Stimulated activated CD8-positive, alpha-beta memory T cell treated with anti-CD3 and anti-CD28 coated beads, Interleukin-4, amount 100 ng/mL, for 1 hour (primary cell): ENCODE measurements at places on chromosomes 4 and X.

DNA sequence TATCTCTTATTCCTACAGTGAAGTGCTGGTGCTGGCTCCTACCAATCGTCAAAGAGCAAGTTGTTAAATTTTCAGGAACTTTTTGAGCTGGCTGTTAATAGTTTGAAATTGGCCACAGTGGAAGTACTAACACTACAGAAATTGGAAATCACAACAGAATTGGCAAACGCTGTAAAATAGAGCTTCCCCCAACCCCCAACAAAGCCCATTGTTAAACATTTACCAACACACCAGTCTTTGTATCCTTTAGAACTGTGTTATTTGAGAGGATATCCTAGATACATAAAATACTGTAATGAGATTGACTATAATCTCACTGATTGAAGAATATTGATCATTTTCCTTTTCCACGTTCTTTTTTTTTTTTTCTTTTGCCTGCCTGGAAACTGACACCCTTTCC is 37.4 kb downstream of the FAM241A start:
- no peak for DNase-seq

DNA sequence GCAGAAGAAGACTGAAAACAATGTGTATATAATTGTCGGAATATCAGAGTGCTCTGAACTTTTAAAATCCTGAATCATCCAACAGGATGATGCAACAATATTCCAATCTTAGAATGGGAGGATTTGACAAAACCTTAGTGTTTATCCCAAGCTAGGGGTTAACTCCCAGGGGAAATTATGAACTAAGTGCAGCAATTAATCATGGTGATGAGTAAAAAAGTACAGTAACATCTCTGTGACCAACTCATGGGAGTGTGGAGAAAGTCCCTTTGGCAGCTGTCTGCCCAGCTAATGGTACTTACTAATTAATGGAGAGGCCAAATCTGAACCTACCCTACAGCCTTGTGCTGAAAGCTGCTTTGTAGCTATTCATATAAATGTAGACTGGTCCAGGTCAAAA is 257.6 kb upstream of the DDX53 start:
- no peak for DNase-seq

DNA sequence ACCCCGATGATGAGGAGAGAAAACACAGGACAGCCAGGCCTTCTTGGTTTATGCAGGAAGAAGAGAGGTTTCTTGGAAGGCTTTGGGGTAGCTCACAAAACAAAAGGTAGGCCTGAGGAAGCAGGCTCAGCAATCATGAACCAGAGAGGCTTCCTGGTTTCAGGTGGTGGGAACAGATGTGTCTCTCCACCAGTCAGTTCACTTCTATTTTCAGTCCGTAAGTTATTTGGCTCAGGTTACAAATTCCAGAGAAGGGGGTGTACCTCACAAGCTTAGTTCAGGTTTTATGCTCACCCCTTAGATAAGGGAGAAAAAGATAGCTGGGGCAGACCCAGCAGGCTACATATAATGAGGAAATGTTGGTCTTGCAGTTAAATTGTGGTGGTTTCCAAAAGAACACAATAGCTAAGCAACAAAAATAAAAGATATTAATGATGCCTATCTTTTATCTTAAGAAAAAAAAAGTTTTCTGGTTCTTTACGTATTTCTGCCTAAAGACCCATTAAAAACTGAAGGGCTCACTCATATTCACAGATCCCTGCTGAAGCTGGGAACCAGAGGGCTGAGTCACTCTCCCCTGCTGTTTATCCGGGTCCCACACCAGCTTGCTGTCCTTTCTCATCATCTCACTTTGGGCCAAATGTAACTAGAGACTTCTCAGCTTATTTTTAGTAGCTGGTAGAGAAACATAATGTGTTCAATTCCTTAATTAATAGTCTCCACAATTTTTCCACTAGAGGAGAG is 177.0 kb downstream of the CAMK2D start:
- DNase-seq, result no peak

DNA sequence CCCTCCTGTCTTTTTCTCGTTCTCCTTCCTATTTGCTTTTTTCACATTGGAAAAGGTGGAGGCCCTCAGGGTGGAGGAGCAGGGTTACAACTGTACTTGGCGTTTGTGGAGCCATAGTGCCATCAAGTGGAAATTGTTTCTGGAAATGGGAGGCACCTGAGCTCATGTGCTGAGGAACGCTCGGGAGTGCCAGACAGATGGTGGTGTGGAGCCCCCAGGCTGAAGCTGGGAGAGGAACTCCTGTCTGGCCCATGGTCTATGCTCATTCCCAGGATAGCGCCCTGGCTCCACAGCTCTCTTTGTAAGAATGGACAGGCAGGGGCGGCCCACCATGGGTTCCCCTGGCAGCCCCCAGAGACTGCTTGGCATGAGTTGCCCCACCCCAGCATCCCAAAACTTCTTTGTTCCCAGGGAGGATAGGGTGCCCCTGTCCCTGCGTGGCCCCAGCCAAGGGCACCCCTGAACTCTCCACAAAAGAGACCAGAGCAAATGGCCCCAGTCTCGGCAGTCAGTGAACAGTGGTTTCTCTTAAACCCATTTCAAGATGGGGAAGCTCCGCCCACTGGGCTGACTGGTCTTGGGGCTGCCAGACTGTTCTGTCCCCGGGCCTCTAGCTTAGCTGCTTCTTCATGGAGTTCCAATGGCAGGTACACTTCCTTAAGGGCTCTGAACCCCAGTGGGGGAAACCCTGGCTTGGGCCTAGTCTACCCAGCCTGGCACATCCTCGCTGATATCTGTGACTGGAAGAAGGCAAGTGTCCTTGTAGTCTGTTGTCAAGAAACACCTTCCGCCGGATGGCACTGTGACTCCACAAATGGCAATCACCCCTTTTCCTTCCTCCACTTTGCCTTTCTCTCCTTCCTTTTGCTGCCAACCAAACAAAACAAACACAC is 70.1 kb downstream of the NBDY start:
- no peak for DNase-seq

DNA sequence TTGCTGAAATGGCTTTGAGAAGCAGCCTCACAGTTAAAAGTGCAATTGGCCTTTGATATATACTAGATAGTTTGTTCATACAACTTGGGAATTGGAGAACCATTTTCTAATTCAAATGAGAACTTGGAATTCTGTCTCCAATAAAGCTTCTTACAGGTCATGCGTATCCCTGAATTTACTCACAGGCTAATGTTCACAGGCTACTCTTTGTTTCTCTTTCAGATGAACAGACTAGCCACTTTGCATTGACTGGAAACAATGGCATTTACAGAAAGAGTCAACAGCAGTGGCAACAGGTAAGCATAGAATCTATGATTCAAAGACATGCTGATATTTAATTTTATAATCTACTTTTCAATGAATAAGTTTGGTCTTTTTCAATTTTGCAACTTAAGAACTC is 13.5 kb downstream of the AFF1 start:
- no peak for DNase-seq

- no peak for DNase-seq
Observed at GRCh38 chr4:8741513-8742226, 130.0 kb downstream of the HMX1 start.

DNA sequence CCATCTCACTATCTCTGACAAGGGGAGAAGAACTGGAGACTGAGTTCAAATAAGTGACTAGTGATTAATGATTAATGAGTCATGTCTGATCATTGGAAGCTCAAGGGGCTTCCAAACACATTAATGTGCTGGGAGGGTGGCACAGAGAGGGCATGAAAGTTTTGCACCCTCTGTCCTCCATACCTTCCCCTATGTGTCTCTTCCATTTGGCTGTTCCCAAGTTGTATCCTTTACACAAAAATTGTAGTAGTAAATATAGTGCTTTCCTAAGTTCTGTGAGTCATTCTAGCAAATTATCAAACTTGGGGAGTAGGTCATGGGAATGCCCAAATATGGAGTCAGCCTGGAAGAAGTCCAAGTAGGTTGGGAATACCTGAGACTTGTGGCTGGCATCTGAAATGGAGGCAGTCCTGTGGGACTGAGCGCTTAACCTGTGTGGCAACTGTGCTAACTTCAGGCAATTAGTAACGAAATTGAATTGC is 4.1 kb upstream of the FAM200B start:
- DNase-seq, result no peak

GRCh38 chrX:97984641-97985040 is 1100.9 kb downstream of the RPA4 start:
- no peak for DNase-seq

DNA sequence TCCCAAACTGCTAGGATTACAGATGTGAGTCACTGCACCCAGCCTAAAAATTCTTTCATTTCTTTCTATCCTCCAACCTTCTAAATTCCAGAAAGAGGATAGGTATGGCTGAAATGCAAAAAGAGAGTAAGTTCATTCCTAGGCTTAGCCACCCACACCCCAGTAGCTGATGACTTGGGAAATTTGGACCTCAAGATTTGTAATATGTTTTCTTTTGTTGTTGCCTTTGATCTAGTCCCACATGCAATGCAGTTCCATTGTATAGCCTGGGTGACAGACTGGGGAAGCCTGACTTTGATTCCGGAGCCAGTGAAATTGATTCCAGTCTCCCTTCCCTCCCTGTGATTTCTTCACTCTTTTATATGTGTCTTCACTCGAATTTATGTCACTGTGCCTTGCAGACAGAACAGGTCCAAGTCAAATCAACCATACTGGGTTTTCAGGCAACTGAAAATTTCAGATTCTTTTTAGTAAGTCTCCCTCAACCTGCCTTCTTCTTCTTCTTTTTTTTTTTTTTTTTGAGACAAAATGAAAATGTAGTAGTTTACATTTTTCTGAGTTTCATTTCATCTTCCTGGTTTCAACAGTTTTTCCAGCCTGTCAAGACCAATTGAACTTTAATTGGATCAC is 176.2 kb upstream of the RBPJ start:
- DNase-seq, result no peak
